Activated T-cell treated with anti-CD3 and anti-CD28 coated beads, Interleukin-2, amount 50 U/mL, for 4 hours (primary cell): ENCODE measurements at places on chromosomes 7 and 10.

- no peak for DNase-seq
Measured at GRCh38 chr10:70561070-70561469, 41.5 kb downstream of the PRF1 start.

DNA sequence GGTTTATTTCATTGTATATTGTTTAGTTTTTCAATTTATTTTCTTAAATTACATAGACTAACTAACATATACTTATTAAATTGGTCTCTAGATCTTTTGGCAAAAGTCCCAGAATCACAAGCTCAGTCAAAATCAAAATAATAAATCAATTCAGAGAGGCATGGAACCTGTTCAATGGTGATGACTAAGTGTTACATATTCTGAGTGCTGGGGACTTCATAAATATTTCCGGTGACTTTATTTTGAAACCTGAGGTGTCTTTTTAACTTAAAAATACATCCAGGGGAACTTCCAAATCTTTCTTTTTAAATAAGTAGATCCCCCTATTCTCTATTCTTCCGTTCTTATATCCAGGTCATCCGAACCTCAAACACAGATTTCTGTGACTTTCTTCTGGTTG is 89.6 kb upstream of the ZNF804B start:
- DNase-seq: no peak

- no peak for DNase-seq
Measured at GRCh38 chr7:133509822-133510221, 256.9 kb downstream of the EXOC4 start.

DNA sequence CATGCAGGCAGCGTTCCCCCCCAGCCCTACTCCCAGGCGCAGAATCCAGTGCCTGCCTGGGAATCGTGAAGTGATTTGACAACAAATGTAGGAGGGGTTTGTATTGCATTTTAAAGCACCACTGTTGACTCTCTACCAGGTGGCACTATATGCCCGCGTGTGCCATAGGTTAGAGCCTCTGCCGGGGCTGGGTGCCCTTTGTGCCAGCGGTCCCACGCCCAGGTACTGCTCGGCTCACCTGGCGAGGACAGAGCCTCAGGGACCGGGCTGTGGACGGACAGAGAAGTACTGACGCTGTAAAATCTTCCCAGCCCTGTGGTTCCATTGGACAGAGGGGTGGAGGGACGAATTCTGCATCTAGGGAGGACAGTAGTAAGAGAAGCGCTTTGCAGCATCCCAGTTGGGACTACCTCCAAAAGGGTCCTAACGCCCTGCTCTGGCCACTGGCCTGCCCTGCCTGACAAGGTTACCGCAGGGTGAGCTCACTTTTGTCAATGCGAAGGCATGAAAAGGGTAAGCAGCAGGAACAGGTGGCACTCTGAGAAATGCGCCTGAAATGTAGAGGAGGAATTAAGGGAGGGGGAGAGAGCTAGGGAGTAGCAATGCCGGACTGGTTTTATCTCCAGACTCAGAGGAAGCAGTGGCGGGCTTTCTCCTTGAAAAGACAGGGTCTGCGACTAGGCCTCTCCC is 788 bp upstream of the CACNA2D1 start:
- no peak for DNase-seq

DNA sequence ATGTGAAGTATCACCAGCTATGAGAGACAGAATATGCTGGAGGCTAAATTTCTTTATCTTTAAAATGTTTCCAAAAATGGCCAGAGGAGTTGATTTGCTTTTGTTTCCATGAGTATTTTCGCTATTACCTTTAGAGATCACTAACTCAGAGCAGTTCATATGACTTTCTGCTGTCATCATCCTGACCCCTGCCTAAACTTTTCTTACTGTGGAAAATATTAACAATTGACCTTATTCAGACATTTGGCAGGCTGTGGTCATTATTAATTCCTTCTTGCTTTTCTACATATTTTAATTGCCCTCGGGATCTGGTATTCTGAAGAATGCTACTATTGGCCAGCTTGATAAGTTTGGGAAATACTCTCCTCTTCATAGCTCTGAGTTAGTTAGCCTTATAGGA is 156.5 kb downstream of the EXOC4 start:
- no peak for DNase-seq

DNA sequence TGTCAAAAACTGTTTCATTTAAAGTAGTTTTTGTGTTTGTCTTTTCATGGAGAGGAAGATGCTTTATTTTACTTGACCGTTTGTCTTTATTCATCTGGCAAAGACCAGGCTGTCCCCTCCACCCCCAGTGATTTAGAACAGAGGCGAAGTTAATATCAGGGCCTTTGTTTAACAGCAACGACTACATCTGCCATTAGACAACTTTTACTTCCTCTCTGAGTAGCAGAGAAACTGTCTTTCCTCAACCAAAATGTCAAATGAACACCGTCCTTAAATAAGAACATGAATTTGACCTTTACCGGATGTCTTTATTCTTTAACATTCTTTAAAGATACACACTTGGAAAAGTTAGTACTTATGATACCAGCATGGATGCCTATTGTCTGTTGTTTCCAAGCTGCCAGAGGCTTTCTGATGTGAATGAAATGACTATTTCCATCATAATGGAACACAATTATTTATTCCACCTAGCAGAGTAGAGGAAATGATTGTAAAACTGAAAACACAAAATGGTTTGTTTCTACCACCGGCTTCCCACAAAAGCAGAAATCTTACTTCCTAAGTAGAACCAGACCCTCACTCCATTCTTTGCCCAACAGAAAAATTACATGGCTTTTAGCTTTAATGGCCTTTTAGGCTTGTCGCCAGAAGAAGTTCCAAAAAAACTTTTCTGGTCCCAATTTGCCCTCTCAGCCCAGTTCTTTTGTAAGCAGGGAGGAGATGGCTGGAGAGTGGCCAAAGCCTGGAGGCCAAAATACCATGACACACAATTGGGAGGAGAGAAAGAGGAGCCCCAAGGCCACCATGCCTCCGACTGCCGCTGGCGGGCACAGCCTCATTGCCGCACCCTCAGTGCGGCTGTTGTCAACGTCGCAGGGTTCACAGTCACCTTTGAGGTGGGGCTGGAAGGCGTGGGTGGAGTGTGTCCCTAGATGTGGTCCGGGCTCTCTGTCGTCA is 168.5 kb downstream of the TEX36 start:
- DNase-seq: no peak

DNA sequence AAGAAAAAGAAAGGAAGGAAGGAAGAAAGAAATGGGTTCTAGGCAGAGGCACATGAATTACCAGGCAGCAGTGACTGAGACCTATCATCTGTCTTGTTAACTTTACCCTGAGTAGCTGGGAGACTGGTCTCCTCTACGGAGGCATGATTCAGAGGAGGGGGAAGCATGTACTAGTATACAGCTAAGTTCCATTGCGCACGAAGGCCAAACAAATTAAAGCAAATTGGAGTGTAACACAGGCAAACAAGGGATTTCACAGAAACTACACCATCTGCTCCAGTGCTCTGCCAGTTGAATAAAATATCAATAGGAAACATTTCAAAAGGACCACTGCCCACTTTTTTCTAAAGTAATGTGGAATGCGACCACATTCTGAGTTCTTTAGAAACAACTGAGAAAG is 65.9 kb upstream of the RSU1 start:
- DNase-seq: no peak
